Breast epithelium (tissue), 4 donors: ENCODE measurements at places on chromosomes 6 and 20. TPM values are rescaled to one million over a fixed set of nuclear protein-coding genes. Genes with fewer than 3 reads are reported as not detected.

- H3K4me1 ChIP-seq, result no peaks in the 10 kb centered on the region
- no peaks in the 10 kb centered on the region for H3K36me3 ChIP-seq
- H3K27me3 ChIP-seq, result no peaks in the 10 kb centered on the region
Observed at GRCh38 chr6:111113336-111114086, 26.2 kb downstream of the SLC16A10 start.

DNA sequence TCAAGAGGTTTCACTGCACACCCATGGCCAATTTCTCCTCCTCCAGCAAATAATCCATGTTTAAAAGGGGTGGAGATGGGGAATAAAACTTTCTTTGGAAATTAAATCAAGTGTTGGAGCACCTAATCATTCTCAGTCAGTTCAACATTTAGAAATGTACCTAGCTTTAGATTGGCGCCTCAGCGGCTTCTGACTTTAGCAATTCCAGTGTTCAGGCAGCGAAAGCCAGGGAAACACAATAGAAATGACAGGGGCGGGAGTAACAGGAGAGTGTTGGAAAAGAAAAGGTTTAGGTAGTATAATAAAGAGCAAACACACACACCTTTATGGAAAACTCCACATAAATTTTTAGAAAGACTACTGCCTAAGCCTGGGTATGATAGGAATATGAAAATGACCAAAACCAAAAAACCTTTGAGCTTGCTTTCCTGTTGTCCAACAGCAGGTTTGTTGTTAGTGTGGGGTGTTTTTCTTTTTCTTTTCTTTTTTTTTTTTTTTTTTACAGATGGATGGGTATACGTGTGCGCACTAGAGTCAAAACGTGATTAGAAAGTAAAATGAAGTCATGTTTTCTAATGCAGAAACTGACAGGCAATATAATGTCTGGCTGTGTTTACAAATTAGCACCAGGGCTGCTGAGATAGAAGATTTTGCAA lies 7.7 kb downstream of the TFAP2A start:
- H3K27ac ChIP-seq, result peak overlapping the region; percentile 97
- no peaks in the 10 kb centered on the region for H3K4me1 ChIP-seq
- H3K36me3 ChIP-seq, result no peaks in the 10 kb centered on the region

DNA sequence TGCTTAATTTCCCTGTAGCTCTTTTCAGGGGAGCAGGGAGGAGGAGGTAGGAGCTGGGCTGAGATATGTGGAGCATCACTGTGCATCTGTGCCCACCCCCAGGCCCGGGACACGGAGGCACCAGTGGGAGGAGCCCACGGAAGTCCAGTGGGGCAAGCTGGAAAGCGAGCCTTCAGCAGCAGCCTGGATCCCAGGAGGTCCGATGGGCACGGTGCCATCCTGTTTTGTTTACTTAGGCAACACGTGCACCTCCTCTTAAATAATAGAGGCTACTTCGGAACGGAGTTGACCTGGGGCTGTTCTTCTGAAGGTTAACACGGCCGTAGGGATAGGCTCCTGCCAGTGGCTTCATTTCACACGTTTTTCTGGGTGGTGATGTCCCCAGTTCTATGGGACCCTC lies 51.6 kb downstream of the CDH4 start:
- H3K36me3 ChIP-seq, result no peaks in the 10 kb centered on the region
- H3K27ac ChIP-seq, result no peak overlapping the region
- H3K27me3 ChIP-seq, result no peaks in the 10 kb centered on the region
- no peak for DNase-seq
- H3K4me3 ChIP-seq, result no peak overlapping the region

- no peak for DNase-seq
- no peaks in the 10 kb centered on the region for H3K36me3 ChIP-seq
- no peak overlapping the region for H3K4me3 ChIP-seq
- H3K4me1 ChIP-seq, result no peaks in the 10 kb centered on the region
Observed at GRCh38 chr6:167113935-167114910, 8.7 kb upstream of the CCR6 start.

GRCh38 chr6:138204792-138205384 lies 13.4 kb downstream of the PBOV1 start:
- no peaks in the 10 kb centered on the region for H3K27me3 ChIP-seq
- no peaks in the 10 kb centered on the region for H3K4me1 ChIP-seq
- H3K27ac ChIP-seq, result no peak overlapping the region
- no peak for DNase-seq

GRCh38 chr6:13641315-13641714 lies 26.2 kb downstream of the NOL7 start:
- H3K27me3 ChIP-seq, result no peaks in the 10 kb centered on the region
- DNase-seq, result no peak
- no peak overlapping the region for H3K4me3 ChIP-seq
- H3K27ac ChIP-seq, result peak overlapping the region; percentile 2
- no peaks in the 10 kb centered on the region for H3K36me3 ChIP-seq

DNA sequence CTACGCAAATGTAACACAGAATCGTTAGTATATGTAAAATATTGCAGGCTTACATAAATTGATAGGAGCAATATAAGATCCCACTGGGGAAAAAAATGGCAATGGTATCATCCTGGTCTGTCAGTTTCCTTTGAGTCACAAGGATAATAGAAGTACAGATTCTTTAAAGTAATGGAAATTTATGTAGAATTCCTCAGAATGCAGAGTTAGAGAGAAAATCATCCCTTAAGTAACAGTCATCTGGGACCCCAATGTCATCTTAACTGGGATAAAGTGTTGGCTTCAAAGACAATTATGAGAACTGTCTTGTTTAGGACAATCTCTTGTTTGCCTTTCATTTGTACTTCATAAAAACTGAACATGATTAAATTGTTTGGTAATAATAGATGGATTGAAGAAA lies 34.5 kb upstream of the PDE7B start:
- H3K27me3 ChIP-seq, result no peaks in the 10 kb centered on the region
- H3K36me3 ChIP-seq, result no peaks in the 10 kb centered on the region
- H3K4me3 ChIP-seq, result no peak overlapping the region
- H3K4me1 ChIP-seq, result no peaks in the 10 kb centered on the region
- no peak overlapping the region for H3K27ac ChIP-seq

DNA sequence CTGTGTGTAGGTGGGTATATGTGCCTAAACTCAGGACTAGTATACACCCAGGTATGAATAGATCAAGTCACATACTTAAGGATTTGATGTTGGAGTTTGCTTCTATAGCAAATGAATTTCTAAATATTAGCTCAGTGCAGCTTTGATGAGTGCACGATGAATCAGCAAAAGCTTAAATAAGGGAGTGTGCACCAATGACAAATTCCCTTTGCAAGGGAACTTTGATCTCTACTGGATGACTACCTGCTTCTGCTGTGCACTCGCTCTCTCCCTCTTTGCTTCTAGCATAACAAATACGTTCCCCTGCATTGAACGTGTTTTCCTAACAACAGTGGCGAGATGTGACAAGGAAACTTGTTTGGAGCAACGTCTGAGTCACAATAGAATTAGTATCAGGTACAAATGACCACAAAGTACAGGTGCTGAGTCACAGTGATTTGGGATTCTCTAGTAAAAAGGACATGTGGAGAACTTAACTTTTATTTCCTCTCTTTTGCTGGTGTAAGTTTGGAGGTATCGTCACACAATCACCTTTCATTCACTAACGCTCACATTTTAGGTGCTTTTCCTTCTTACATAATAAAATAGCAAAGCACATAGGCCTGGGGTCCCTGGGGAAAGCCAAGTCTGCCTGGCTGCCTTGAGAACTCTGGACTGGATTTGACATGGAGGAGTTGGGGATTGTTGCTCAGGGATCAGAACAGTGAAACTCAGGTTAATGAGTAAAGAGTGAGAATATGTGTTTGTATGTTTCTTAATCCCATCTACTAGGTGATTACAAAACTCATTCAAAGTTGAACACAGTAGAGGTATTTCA lies 49.7 kb downstream of the KLHL31 start:
- H3K4me1 ChIP-seq, result no peaks in the 10 kb centered on the region
- no peak overlapping the region for H3K4me3 ChIP-seq
- no peaks in the 10 kb centered on the region for H3K27me3 ChIP-seq
- no peaks in the 10 kb centered on the region for H3K36me3 ChIP-seq
- no peak overlapping the region for H3K27ac ChIP-seq

- H3K4me3 ChIP-seq, result no peak overlapping the region
- H3K27me3 ChIP-seq, result no peaks in the 10 kb centered on the region
- H3K27ac ChIP-seq, result no peak overlapping the region
Observed at GRCh38 chr6:163782436-163783003, 368.0 kb downstream of the QKI start.

- DNase-seq, result no peak
Observed at GRCh38 chr6:136253734-136254133, 3.6 kb upstream of the MTFR2 start.

GRCh38 chr20:60780388-60781025 lies 471.6 kb upstream of the CDH4 start:
- DNase-seq, result no peak
- no peak overlapping the region for H3K27ac ChIP-seq
- H3K36me3 ChIP-seq, result no peaks in the 10 kb centered on the region
- no peaks in the 10 kb centered on the region for H3K27me3 ChIP-seq
- H3K4me3 ChIP-seq, result no peak overlapping the region

GRCh38 chr6:90712114-90712513 lies 125.2 kb upstream of the MAP3K7 start:
- no peak overlapping the region for H3K4me3 ChIP-seq
- no peak for DNase-seq
- H3K4me1 ChIP-seq, result no peaks in the 10 kb centered on the region
- H3K27me3 ChIP-seq, result no peaks in the 10 kb centered on the region

The EYA2 gene
- total RNA-seq, result 12.5 TPM

The KIAA1755 gene
- 2.1 TPM for total RNA-seq

The TRIM31 gene
- 3.3 TPM for total RNA-seq

The OR2J3 gene
- total RNA-seq, result not detected

The UNC5CL gene
- 1.8 TPM for total RNA-seq

The SNAP91 gene
- 3.2 TPM for total RNA-seq

The AVP gene
- total RNA-seq, result not detected

The WFDC10A gene
- total RNA-seq, result not detected
